ENCODE measurements at places on chromosomes 4 and X.

DNA sequence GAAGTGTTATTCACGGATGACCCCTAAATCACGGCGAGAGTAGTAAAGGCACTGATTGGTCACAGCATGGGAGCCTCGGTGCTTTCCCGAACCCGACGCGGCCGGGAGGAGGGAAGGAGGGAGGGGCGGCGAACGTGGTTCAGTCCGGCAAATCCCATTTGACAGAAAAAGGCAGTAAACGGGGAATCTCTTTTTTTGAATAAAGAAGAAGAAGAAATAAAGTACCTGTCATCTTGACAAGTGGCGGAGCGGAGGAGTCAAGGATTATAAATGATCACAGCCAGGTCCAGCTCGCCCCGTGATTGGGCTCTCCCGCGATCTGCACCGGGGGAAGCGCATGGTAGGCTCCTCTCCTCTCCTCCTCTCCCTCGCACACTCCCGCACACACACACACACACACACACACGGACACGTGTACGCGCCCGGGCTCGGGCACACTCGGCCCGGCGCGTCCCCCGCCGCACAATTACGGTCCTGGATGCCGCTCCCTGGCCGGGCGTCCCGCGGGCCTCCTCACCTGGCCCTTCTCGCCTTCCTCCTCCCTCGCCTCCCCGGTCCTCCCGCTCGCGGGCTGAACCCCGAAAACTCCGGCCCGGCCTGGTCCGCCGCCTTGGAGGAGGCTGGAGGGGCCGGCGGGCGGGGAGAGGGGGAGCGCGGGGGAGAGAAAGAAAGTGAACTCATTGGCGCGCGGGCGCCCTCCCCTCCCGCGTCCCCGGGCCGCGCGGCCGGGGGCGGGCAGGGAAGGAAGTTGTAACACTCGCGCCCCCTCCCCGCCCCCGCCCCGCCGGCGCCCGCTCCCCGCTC lies 99.2 kb upstream of the TENM3 start:
- DNase-seq, result peak; percentile 80

- DNase-seq, result no peak
Measured at GRCh38 chr4:105145903-105146275, 787 bp upstream of the TET2 start.

DNA sequence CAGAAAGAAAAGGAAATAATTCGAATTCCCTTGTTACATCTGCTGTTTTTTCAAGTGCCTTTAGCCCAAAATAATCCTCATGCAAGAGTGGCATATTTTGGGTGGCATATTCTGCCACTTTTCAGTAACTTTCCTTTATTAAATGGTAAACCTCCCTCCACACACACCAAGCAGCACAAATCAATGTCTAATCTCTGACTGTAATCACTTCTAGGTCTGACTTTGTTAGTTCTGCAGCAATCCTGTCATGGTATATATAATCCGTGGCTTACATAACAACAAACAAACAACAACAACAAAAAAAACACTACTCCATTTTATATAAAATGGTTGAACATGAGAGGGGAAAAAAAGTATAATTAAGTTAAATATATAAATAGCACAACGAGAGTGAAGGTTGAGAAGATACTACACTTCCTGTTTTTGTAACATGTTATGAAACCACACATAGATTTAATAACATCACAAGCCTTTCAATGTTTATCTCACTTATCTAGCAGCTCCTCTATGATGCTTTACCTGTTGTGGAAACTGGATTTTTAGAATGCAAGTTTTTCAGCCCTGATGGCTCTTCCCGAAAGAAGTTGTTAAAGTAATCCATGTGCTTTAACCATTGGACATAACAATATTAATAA lies 715.4 kb downstream of the GRXCR1 start:
- no peak for DNase-seq

DNA sequence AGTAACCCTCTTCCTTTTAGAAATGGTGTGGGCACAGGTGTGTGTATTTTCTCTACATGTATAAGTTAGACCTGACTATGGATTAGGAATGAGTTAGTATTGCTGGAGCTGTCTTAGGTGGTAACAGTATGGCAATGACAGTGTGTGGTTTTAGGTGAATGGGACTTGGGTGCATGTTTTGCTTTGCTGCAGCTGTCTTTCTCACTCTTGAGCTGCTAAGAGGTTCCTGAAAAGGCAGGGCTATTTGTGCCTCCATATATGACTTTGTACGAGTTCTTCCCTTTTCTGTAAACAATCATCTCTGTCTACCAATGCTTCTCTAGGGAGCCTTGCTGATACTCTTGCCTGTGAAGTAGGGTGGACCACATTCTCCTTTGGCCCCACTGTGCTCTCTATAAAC lies 234.8 kb upstream of the HHIP start:
- DNase-seq, result no peak

- no peak for DNase-seq
Measured at GRCh38 chr4:40595981-40596380, 33.7 kb downstream of the RBM47 start.

DNA sequence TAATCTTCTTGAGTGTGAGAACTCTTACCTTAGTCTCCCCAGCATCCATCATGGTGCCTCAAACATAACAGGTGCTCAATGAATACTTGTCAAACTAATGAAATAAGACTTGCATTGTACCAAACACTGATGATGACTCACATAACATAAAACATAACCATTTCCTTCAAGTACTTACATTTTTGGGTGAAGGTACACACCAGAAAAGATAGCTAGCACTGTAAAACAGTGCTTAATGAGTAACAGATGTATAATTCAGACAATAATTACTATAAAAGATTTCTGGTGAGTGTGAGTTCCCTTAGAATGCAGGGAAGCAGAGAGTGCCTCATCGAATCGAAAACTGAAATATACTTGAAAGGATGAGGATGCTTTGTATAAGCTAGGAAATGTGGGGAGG lies 70.1 kb upstream of the HCCS start:
- DNase-seq, result no peak

DNA sequence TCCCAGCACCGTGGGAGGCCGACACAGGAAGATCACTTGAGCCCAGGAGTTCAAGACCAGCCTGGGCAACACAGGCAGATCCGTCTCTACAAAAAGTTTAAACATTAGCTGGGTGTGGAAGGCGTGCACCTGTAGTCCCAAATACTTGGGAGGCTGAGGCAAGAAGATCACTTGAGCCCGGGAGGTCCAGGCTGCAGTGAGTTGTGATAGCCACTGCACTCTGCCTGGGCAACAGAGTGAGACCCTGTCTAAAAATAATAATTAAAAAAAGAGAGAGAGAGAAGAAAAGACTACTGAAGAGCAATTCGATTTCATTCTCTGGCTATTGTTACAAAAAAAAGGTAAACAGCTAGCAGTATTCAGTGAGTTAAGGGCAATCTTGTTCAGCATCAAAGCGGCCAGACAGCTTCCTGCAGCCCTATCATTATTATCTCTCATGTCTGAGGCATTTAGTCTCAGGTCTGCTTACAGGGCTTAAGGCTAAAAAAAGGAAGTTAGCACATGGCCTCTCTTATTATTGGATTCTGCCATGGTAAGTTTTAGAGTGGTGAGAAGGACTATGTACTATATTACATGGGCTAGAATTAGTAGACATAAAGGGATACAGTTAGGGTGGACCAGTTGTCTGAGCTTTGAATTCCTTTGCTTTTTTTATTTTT lies 37.9 kb downstream of the ARHGEF6 start:
- DNase-seq, result no peak

- DNase-seq, result no peak
Measured at GRCh38 chrX:69600182-69600581, 15.7 kb upstream of the EDA start.

DNA sequence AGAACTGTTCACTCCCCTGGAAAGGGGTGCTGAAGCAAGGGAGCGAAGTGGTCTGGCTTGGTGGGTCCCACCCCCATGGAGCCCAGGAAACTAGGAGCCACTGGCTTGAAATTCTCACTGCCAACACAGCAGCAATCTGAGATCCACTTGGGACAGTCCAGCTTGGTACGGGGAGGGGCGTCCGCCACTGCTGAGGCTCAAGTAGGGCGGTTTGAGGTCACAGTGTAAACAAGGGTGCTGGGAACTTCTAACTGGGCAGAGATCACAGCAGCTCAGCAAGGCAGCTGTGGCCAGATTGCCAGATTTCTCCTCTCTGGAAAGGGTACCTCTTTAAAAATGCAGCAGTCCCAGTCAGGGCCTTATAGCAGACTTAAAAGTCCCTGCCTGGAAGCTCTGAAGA lies 53.9 kb upstream of the GALNTL6 start:
- no peak for DNase-seq

- DNase-seq, result no peak
Measured at GRCh38 chrX:118574666-118575065, 79.1 kb downstream of the DOCK11 start.

DNA sequence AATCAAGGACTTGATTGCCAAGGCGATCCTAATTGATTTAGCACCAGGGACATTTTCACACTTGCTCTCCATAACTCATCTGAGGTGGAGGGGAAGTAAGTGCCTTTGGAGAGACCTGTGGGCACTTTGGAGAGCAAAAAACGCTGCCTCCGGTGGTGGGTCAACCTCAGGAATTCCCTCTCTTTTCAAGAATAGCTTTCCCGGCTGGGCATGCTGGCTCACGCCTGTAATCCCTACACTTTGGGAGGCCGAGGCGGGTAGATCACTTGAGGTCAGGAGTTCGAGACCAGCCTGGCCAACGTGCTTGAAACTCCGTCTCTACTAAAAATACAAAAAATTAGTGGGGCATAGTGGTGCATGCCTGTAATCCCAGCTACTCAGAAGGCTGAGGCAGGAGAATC lies 49.2 kb downstream of the PRPS1 start:
- DNase-seq, result peak; percentile 74

GRCh38 chr4:153794006-153794405 lies 5.1 kb upstream of the SFRP2 start:
- DNase-seq, result no peak

- no peak for DNase-seq
Measured at GRCh38 chrX:130212371-130212770, 40.6 kb downstream of the RAB33A start.

DNA sequence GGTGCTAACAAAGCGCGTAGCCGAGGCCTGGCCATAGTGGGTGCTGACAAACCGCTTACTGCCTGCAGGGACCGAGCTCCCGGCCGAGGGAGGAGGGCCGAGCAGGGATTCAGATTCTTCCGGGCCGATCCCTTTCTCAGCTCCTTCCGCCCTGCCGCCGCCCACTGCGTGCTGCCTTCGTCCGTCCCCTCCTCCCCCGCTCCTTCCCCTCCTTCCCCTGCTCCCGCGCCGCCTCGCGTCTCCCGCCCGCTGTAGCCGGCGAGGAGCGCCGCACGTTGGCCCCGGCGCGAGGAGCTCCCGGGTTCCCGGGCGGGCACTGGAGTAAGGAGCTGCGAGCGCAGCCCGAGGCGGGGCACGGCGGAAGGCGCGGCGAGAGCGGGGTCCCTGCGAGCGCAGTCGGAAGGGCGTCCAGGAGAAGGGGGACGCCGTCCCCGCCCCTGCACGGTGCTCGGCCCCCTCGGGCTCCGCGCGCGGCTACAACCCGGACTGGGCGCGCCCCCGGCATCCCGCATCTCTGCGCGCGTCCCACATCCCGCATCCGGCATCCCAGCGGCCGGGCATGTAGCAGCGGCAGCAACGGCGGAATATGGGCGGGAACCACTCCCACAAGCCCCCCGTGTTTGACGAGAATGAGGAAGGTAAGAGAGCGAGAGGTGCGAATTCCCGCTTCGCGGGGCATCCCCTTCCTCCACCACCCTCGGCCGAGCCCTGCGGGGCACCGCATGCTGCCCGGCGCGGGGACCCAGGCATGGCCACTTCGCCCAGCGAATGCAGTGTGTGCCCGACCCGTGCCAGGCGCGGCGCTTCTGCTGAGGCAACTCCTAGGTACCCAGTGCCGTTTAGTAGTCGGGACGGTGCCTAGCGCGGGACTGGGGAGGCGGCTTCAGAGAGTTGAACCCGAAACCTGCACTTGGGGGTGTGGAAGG lies at the start of gene STK32B:
Gene STK32B (plus strand): TSS at position 203 of the 926 bp plus-strand sequence.
- DNase-seq, result peak; percentile 84

GRCh38 chr4:109174224-109174953 lies 128.1 kb downstream of the COL25A1 start:
- no peak for DNase-seq

DNA sequence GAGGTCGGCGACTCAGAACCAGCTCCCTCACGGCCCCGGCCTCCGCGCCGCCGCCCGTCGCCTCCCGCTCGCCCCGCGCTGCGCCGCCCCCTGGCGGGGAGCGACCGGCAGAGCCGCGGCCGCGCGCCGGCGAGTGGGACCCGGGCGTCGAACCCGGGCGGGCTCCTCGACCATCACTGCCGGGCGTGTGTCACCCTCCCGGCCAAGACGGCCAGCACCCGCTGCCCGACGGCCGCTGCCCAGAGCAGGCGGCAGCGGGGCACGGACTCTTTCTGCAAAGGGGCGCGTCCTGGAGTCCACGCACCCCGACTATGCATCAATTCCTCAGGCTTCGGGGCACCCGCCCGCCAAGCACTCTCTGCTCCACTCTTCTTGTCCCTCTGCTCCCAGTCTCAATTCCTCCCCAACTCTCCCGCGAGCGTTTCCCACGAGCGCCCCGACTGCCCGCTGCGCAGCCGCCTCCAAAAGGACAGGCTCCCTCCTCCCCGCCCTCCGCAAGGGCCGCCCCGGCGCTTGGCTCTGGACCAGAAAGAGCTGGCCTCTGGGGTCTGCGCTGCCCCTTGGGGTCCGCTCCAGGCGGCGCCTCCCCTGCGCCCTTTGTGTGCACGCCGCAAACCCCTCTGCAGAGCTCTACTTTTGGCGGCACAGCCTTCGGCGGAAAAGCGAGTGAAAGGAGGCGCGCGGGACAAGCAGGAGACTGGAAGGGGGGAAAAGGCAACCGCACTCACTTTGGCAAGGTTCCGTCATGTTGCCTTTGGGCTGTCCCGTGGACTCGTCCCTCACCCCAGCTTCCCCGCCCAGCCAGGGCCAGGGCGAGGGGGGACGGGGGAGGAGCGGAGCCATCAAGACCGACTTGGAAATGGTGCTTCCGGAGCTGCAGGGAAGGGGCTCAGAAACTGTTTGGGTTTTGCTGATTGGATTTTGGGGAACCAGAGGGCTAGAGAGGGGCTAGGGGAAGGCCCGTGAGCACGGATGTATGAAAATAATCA lies 1.0 kb downstream of the PDE5A start:
- peak; percentile 76 for DNase-seq

DNA sequence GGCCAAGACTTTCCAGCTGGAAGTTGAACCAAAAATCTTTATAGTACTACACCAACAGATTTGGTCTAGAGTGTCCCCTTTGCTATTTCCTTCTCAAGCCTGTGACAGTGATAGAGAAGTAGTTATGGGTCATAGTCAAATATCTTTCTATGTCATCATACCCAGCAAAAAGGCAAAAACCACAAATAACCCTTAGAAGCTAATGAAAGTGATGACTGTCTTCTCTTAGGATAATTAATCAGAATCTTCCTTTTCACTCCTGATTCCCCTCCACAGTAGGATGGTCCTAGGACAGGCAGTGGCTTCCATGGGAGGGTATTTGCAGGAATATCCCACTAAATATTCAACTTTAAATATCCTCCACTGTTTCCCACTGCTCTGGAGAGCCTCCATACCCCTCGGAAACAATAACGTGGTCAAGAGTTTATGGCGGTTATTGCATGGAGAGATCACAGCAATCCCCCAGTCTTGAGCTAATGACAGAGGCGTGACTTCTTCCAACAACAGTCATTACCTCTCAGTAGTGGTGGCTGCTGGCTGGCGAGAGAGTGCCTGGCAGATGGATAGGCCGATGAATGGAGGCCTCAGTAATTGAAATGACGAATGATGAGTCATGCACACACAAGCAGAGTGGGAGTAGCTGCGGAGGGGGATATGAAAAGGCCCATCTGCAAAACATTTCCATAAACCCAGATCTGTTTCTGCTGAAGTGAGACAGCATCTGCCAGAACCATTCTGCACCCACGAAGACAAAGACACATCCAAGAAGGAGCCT lies 154.9 kb downstream of the STK32B start:
- DNase-seq, result peak; percentile 92

- DNase-seq, result peak; percentile 88
Measured at GRCh38 chr4:16875487-16875886, 23.0 kb downstream of the LDB2 start.
